Stimulated activated CD4-positive, alpha-beta T cell treated with anti-CD3 and anti-CD28 coated beads, Interleukin-1b, Interleukin-23, amount 100 ng/mL, for 24 hours (primary cell): ENCODE measurements at places on chromosomes 7 and 10.

- no peak for DNase-seq
These were observed 192.0 kb downstream of the OTUD1 start for GRCh38 chr10:23630885-23631284.

GRCh38 chr10:75506930-75507329 is 75.5 kb downstream of the LRMDA start:
- DNase-seq = no peak

DNA sequence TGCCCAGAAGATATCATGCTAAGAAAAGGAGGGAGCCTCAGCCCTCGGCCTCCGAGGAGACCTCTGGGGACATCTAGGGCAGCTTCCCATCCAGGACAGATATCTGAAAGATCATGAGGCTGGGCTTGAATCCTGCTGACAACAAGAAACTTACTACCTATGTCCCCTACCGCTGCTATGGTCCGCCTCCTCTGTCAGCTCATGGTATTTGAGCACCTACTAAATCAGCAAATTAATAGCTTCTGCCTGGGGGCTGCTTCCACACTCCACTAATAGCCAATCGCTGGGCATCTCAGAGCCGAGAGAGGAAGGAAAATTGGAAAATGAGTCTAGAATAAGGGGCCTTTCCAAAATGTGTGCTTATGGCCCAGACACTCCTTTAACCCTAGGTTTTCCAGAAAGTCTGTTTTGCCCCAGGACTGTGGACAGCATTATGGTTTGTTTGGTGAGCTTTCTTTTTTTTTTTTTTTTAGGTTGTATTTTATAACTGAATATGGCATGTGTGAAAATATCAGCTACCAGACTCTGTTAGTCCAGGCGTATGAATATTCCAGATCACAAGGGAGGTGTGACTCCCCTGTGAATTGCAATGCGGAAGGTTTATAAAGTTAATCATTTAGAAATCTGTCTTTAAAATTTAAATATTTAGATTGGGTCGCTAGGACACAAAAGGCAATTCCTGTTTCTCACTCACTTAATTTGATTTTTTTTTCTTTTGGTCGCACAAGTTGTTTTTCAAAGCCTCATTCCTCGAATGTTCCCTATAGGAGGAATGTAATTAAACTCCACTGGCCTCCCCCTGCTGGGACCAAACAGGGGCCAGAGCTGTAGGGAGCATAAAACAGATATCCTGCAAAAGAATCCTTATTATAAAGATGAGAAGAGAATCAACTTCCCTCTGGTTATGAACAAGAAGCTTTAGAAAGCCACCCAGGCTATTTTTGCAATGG is 89.4 kb downstream of the PARP12 start:
- no peak for DNase-seq

DNA sequence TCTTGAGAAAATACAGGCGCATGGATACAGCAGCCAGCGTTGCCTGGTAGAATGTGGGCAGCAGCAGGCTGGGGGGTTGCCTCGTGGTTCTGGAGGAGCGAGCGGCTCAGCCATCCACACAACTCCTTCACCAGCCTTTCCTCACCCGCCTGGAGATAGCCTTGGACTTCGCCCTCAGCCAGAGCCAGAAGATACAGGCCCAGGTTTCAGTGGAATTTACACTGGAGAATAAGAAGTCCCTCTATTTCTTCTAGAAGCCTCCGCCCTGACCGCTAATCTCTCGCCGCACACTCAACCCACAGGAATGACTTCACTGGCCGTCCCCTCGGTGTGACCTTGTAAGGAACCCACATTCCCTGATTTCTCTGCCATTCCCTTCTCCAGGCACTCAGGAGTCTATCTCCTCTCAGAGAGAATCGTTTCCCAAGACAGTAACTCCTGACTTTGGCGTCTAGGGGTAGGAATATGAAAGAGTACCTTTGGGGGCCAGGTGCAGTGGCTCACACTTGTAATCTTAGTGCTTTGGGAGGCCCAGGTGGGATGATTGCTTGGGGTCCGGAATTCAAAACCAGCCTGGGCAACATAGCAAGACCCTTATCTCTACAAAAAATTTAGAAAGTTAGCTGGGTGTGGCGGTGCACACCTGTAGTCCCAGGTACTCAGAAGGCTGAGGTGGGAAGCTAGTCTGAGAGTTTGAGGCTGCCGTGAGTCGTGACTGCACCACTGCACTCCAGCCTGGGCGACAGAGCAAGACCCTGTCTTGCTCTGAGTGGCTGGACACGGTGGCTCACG is 52.0 kb upstream of the ECHDC3 start:
- DNase-seq = no peak
